ENCODE measurements at places on chromosomes 4 and X.

- DNase-seq, result no peak
These were observed 435.2 kb downstream of the IDS start for GRCh38 chrX:149069899-149070298.

GRCh38 chr4:101103381-101104142 lies 243.8 kb downstream of the PPP3CA start:
- DNase-seq, result no peak

GRCh38 chr4:98536631-98537030 lies 121.8 kb downstream of the TSPAN5 start:
- no peak for DNase-seq

DNA sequence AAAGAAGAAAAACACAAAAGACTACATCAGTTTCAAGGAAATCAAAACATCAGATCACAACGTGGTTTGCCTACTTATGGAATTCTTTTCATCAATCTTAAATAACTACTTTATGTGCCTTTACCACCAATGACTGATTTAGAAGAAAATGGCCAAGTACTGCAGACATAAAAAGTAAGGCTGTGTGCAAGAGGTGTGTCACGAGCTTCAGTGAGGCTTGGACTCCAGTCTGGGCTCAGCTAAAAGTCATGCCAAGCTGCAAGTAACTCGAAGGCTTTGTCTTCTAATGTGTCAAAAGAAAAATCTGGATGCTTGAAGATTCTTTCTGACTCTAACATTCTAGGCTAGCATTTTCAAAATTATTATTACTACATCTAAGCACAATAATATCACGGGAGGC lies 17.0 kb downstream of the PRSS12 start:
- DNase-seq, result no peak

DNA sequence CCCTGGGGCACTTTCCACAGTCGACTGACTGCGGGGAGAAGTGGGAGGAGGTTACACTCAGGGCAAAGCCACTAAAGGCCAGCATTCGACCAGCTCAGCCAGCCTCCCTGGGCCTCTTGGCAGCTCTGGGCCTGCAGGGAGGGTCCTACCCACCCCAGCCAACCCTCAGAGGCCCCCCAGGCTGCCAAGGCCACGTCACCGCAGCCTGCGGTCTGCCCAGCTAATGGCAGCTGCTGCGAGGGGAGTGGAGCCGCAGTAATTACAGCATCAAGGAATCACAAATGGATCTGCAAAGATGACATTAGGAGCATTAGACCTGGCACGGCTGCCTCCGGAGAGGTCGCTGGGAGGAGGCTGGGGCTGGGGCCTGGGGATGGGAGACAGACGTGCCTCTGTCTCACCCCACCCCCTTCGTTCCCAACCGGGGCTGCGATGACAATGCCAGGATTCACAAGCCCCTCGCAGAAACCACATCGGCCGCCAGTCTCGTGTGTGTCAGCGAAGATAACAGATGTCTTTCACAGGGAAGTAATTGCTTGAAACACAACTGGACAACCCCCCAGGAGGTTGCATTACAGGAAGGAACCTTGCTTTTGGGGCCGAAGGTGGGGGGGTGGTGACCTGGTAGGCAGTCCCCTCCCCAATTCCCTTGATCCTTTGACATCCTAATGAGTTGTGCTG lies 367.6 kb downstream of the BCOR start:
- no peak for DNase-seq

DNA sequence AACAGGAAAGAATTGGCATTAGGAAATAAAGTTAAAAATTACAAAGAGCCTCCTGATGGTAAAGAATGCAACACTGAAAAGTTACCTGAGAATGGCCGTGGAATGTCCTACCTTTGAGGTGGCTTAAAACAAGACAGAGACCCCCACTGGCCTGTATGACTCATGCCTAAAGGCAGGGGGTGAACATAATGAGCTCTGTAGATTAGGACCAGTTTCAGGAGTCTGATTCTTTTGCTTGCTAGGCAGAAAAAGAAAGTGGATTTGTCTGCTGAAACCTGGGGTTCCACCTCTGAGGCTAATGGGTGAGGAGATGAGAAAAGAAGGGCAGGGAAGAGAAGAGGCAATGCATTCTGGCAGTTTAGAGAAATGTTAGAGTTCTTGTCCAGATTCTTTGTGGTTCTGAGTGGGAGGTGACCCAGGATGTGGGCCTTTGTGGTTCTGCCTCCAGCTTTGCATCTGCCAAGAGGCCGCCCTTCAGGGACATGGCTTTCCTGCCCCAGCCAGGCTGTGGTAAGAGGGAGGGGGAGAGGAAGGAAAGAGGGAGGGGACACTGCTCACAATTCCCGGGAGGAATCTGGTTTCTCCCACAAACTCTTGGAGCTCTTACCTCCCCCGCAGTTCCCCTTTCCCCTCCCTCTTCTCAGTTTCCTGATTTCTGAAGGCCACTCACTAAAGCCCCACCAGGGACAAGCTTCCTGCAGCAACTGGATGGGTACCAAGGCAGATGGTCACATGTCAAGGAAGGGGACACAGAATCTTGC lies 109.6 kb downstream of the EFNB1 start:
- peak; percentile 74 for DNase-seq

- DNase-seq, result no peak
These were observed 85.5 kb downstream of the BCOR start for GRCh38 chrX:40012039-40012867.

DNA sequence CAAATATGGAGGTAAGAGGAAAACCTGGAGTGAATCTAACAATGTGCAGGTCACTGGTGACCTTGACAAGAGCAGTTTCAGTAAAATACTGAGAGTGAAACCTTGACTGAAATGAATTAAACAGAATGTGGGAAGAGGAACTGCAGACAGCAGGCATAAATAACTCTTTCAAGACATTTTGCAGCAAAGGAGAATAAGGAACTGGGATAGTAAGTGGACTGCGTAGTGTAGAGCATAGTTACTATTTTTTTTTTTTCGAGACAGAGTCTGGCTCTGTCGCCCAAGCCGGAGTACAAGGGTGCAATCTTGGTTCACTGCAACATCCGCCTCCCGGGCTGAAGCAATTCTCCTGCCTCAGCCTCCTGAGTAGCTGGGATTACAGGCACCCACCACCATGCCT lies 24.0 kb downstream of the RBMX start:
- no peak for DNase-seq

GRCh38 chr4:32112891-32113290 lies 1392.7 kb downstream of the PCDH7 start:
- no peak for DNase-seq

GRCh38 chrX:86016139-86016538 lies 31.2 kb downstream of the CHM start:
- no peak for DNase-seq

DNA sequence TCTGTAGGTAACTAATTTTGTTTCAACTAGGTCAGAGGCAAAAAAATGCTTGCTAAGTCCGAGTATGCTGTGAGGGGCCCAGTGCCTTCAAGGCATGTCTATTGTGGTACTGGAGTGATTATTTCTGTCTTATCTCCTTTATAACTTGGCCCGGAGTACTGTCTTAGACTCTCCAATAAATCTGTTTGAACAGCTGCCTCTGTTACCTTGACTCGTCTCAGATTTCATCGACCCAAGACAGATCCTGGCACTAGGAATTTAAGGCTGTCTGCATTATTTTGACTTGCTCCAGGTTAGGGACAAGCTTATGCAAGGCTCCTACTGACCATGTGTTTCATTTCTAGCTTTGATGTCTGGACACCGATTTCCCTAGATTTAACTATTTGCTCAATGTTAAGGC lies 41.1 kb upstream of the NKAP start:
- DNase-seq, result no peak

DNA sequence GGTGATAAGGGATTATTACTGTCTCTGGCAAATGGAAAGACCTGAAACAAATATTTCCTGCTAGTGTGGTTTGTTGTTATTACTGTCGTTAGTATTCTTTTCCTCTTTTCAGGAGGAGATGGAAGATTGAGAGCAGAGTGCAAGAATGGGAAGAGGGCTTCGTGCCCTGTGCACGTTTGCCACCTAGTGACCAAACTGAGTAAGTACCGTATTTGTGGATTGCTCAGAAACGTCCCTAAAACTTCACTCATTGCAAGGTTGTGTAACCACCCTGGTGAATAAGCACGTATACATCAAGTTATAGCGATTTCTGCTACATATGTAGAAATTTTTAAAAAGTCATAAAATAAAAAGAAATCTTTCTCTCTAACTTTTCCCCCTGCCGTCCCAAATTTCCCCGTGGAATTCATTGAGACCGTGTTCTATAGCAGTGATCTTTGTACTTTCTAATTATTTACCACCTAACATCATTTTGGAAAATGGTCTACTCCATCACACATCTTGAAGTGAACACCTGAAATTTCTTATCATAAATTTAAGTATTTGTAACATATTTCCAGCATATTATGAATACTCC lies 24.3 kb downstream of the LINC00632 start:
- no peak for DNase-seq

DNA sequence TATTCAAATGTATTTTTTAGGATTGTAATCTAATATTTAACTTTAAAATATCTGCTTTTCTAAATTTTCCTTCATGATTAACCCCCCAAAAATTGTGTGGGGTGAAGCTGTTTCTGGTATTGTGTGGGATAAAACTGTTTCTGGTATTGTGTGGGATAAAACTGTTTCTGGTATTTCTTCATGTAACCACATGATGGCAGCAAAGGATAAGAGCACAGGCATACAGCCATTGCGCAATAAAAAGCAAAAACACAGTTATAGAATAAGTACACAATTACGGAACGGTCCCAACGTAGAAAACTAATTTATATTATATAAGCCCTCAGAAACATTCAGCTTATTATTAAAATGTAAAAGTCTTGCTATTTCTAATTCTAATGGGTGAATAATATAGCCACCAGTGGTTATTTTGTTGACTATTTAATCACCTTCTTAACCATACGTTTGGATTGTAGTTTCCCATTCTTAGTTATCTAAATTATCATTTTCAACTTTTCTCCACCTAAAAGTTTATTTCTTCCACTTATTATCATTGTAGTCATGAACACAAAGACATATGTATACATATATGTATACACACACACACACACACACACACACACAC lies 333.9 kb upstream of the FSTL5 start:
- no peak for DNase-seq

Measured in vagina (tissue), 2 donors.